ENCODE measurements at places on chromosomes 6 and 20. TPM values are rescaled to one million over a fixed set of nuclear protein-coding genes. Genes with fewer than 3 reads are reported as not detected.

- DNase-seq, result no peak
- H3K27ac ChIP-seq, result no peak overlapping the region
- peaks cover 27% of the 10 kb centered on the region for H3K4me1 ChIP-seq
- no peaks in the 10 kb centered on the region for H3K27me3 ChIP-seq
- no peak overlapping the region for H3K4me3 ChIP-seq
Measured at GRCh38 chr20:58910473-58910872, 58.0 kb downstream of the GNAS start.

- no peaks in the 10 kb centered on the region for H3K4me1 ChIP-seq
- DNase-seq, result no peak
- H3K36me3 ChIP-seq, result peaks cover 22% of the 10 kb centered on the region
- H3K4me3 ChIP-seq, result no peak overlapping the region
- H3K27me3 ChIP-seq, result no peaks in the 10 kb centered on the region
- H3K27ac ChIP-seq, result no peak overlapping the region
Measured at GRCh38 chr6:1729750-1730140, 120.0 kb downstream of the FOXC1 start.

GRCh38 chr6:37693079-37693478 lies 4.6 kb downstream of the MDGA1 start:
- H3K27me3 ChIP-seq, result peaks cover 40% of the 10 kb centered on the region
- no peak overlapping the region for H3K4me3 ChIP-seq
- H3K36me3 ChIP-seq, result no peaks in the 10 kb centered on the region
- no peak overlapping the region for H3K27ac ChIP-seq

- peak; percentile 27 for DNase-seq
- no peaks in the 10 kb centered on the region for H3K36me3 ChIP-seq
- peaks cover 11% of the 10 kb centered on the region for H3K4me1 ChIP-seq
- peaks cover 35% of the 10 kb centered on the region for H3K27me3 ChIP-seq
Measured at GRCh38 chr6:110357664-110358552, at the start of gene METTL24. Gene METTL24 (minus strand): TSS chr6:110358349. CDS start chr6:110358272, 77 bp downstream.

DNA sequence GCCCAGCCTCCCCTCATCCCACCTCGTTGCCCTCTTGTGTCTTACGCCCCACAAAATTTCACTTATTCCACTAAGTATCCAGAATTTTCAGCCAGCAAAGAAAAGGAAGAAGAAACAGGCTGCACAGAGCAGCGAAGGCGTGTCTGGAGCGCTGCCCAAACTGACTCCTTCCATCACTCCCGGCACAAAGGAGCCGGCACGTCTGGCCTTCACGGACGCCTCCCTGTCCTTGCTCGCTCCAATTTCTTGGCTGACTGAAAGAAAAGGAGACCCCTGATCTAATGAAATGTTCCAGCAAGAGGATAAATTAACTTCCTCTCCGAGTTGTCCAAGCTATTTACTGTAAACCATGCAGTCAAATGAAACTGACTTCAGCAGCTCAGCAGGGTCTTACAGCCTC lies 152.3 kb upstream of the CDH4 start:
- no peak overlapping the region for H3K27ac ChIP-seq
- H3K4me3 ChIP-seq, result no peak overlapping the region
- DNase-seq, result no peak
- H3K27me3 ChIP-seq, result peaks cover 2% of the 10 kb centered on the region
- no peaks in the 10 kb centered on the region for H3K4me1 ChIP-seq

- H3K27ac ChIP-seq, result no peak overlapping the region
- no peaks in the 10 kb centered on the region for H3K4me1 ChIP-seq
- no peak overlapping the region for H3K4me3 ChIP-seq
- no peaks in the 10 kb centered on the region for H3K36me3 ChIP-seq
- no peak for DNase-seq
Measured at GRCh38 chr6:91437315-91437729, 850.5 kb upstream of the MAP3K7 start.

DNA sequence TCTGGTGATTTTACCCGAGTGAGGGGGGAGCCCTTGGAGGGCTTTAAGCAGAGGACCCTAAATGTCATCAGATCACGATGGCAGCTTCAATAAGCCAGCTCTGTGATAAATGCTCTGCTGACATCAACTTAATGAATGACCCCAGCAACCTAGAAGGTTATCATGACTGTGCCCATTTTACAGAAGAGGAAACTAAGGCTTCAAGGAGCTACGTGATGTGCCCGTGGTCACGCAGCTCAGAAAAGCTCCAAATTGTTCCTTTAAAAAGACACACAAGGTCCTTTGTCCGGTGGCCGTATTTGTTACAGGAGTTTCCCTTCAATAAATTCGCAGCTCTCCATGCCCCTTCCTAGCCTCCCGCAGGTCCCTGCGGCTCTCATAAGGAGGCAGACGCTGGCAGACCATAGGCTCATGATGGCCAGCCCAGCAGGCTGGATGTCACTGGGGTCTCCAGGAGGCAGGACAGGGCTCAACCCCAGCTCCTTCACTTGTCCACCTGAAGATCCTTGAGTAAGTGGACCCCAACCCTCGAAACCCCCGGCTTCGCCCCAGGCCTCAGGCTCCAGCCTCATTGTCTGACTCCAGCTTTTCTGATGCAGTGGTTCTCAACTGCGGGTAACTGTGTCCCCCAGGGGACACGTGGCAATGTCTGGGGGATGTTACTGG lies 106.4 kb downstream of the BMP7 start:
- H3K4me3 ChIP-seq, result no peak overlapping the region
- peaks cover 7% of the 10 kb centered on the region for H3K27me3 ChIP-seq
- H3K36me3 ChIP-seq, result no peaks in the 10 kb centered on the region
- H3K27ac ChIP-seq, result no peak overlapping the region
- no peak for DNase-seq

- peaks cover 28% of the 10 kb centered on the region for H3K4me1 ChIP-seq
- DNase-seq, result peak; percentile 64
- no peaks in the 10 kb centered on the region for H3K36me3 ChIP-seq
- H3K27ac ChIP-seq, result no peak within 1 kb of the TSS
- H3K4me3 ChIP-seq, result peak within 1 kb of the TSS; percentile 68
Measured at GRCh38 chr6:24357336-24358218, at the start of gene DCDC2. Gene DCDC2 (minus strand): TSS chr6:24358059. CDS start chr6:24357750, 309 bp downstream.

- DNase-seq, result no peak
- H3K4me3 ChIP-seq, result no peak overlapping the region
- H3K27me3 ChIP-seq, result peaks cover 2% of the 10 kb centered on the region
- H3K36me3 ChIP-seq, result no peaks in the 10 kb centered on the region
- H3K27ac ChIP-seq, result no peak overlapping the region
- H3K4me1 ChIP-seq, result no peaks in the 10 kb centered on the region
Measured at GRCh38 chr20:63163596-63164483, 52.1 kb downstream of the YTHDF1 start.

- no peaks in the 10 kb centered on the region for H3K27me3 ChIP-seq
- no peak overlapping the region for H3K27ac ChIP-seq
- H3K36me3 ChIP-seq, result no peaks in the 10 kb centered on the region
Measured at GRCh38 chr6:38512211-38512610, 127.5 kb downstream of the BTBD9 start.

GRCh38 chr6:21504790-21505189 lies 88.8 kb upstream of the SOX4 start:
- no peak overlapping the region for H3K27ac ChIP-seq
- no peak for DNase-seq
- no peaks in the 10 kb centered on the region for H3K36me3 ChIP-seq
- H3K4me3 ChIP-seq, result no peak overlapping the region

- no peaks in the 10 kb centered on the region for H3K36me3 ChIP-seq
- H3K4me3 ChIP-seq, result no peak overlapping the region
- no peaks in the 10 kb centered on the region for H3K4me1 ChIP-seq
- no peak overlapping the region for H3K27ac ChIP-seq
- H3K27me3 ChIP-seq, result peaks cover 2% of the 10 kb centered on the region
Measured at GRCh38 chr6:163579111-163579879, 164.8 kb downstream of the QKI start.

- H3K27ac ChIP-seq, result no peak overlapping the region
- no peaks in the 10 kb centered on the region for H3K36me3 ChIP-seq
- H3K4me3 ChIP-seq, result no peak overlapping the region
- peaks cover 2% of the 10 kb centered on the region for H3K27me3 ChIP-seq
- peaks cover 10% of the 10 kb centered on the region for H3K4me1 ChIP-seq
Measured at GRCh38 chr6:129889580-129889979, 28.5 kb upstream of the TMEM244 start.

- H3K36me3 ChIP-seq, result no peaks in the 10 kb centered on the region
- H3K4me3 ChIP-seq, result no peak overlapping the region
- no peaks in the 10 kb centered on the region for H3K4me1 ChIP-seq
- no peak for DNase-seq
Measured at GRCh38 chr6:54515013-54515412, 206.8 kb downstream of the TINAG start.

DNA sequence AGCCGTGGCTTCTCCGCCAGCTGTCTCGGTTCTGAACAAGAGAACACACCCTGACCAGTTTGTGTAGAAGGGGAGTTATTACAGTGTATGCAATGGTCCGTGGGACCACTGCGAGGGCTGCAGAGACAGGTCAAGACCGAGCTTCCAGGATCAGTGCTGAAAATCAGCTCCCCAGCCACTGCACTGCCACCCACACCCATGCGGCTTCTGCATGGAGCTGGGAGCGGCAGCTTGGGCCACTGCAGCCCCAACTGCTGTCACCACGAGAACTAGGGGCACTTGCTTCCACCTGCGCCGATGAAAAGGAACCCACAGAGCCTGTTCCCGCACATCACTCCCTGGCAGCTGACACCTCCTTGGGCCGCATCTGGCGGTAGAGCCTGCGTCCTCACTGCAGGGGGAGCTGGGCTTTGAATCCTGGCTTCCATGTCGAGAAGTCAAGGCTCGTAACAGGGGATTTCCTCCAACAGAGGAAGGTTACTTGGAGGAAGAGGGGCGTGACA lies 56.2 kb downstream of the TMEM242 start:
- DNase-seq, result no peak
- no peaks in the 10 kb centered on the region for H3K27me3 ChIP-seq
- no peaks in the 10 kb centered on the region for H3K36me3 ChIP-seq
- no peak overlapping the region for H3K27ac ChIP-seq
- H3K4me1 ChIP-seq, result no peaks in the 10 kb centered on the region
- no peak overlapping the region for H3K4me3 ChIP-seq

DNA sequence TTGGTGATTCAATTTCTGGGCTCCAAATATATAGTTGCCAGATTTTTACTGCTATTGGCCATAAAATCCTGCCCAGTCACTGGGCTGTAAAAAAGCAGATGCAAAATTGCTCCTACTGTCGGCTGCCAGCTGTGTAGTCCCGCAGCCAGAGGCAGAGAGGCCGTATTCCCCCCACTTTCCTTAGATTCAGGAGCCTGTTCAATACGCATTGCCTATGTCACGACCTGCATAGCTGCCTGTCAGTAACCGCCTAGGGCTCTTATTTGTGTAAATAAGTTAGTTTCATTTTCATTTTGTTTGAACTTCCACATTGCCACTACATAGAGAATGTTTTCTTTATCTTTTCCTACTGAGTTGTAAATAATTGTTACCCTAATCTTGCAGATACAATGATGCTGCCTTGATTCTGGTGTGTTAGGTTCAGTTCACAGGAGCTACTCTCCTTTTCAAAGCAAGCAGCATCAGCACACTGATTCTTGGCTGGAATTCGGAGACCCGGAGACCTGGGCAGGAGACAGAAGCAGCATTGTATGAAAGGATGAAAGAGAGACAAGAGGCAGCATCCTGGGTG lies 46.0 kb upstream of the UST start:
- peak overlapping the region; percentile 54 for H3K4me3 ChIP-seq
- no peaks in the 10 kb centered on the region for H3K27me3 ChIP-seq
- peak; percentile 24 for DNase-seq
- peaks cover 9% of the 10 kb centered on the region for H3K4me1 ChIP-seq
- H3K36me3 ChIP-seq, result no peaks in the 10 kb centered on the region

DNA sequence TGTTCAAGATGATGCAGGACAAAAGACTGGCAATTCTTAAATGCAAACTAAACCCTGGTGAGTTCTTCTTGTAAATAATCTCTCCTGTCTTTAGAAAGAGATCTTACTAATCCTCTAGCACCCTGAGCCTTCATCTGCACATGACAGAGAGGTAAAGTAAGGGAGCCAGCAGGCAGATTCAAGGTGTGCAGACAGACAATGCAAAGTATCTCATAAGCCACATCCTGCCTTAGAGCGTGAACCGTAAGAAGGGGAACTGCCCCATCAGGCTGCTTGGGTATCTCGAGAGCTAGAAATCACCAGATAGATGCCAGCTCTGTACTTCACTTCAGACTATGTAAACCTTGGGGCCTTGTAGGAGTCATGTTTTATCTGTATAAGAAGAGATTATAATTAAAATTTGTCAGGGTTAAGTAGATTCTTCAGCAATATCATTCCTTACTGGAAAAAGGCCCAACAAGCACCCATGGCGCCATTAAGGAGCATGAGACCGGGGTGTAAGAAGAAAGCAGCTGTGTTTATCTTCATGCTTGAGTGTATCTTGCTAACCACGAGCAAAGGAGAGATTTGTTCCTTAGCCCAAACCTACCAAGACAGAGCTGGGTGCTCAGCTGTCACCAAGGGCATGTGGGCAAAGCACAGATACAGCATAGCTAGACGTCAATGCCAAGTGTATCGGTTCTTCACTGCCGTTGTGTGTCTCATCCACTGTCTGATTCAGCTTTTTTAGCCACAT lies 24.4 kb downstream of the CNR1 start:
- DNase-seq, result no peak
- no peaks in the 10 kb centered on the region for H3K27me3 ChIP-seq
- H3K4me3 ChIP-seq, result no peak overlapping the region
- no peaks in the 10 kb centered on the region for H3K36me3 ChIP-seq
- H3K27ac ChIP-seq, result no peak overlapping the region
- no peaks in the 10 kb centered on the region for H3K4me1 ChIP-seq

GRCh38 chr20:4490606-4491280 lies 231.0 kb upstream of the PRND start:
- H3K4me1 ChIP-seq, result no peaks in the 10 kb centered on the region
- no peaks in the 10 kb centered on the region for H3K36me3 ChIP-seq
- no peak overlapping the region for H3K4me3 ChIP-seq
- H3K27me3 ChIP-seq, result peaks cover 6% of the 10 kb centered on the region

DNA sequence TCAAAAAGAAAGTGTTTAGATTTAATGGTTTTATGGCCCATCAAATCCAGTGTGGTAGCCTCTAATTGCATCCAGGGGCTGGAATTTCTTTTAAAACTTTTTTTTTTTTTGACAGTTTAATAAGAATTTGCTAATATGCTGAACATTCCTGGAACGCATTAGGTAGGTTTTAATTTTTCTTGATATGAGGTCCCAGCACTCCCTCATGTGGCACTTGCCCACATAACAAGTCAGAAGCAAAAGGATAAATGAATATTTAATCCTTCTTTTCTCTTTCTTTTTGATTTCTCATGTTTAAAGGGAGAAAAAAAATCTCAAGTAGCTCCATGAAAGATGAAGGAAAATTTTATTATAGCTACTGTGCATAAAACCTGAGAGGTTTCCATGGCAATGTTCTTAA lies 13.5 kb downstream of the HAO1 start:
- no peak overlapping the region for H3K27ac ChIP-seq
- H3K27me3 ChIP-seq, result peaks cover 4% of the 10 kb centered on the region
- DNase-seq, result no peak
- H3K4me3 ChIP-seq, result no peak overlapping the region

- peaks cover 3% of the 10 kb centered on the region for H3K36me3 ChIP-seq
- no peaks in the 10 kb centered on the region for H3K4me1 ChIP-seq
- no peaks in the 10 kb centered on the region for H3K27me3 ChIP-seq
- DNase-seq, result no peak
- no peak overlapping the region for H3K27ac ChIP-seq
Measured at GRCh38 chr20:25301357-25301920, 53.6 kb downstream of the PYGB start.

- peaks cover 11% of the 10 kb centered on the region for H3K36me3 ChIP-seq
- H3K27ac ChIP-seq, result peak overlapping the region; percentile 21
- no peak overlapping the region for H3K4me3 ChIP-seq
- H3K4me1 ChIP-seq, result peaks cover 20% of the 10 kb centered on the region
- H3K27me3 ChIP-seq, result no peaks in the 10 kb centered on the region
Measured at GRCh38 chr6:157443066-157443800, 62.2 kb downstream of the ZDHHC14 start.

The KIF13A gene
- 0.07 TPM for total RNA-seq

The OR2H2 gene
- total RNA-seq, result not detected

The LPA gene
- total RNA-seq, result not detected

The RCAN2 gene
- 0.57 TPM for total RNA-seq

The RHAG gene
- not detected for total RNA-seq

The POU5F1 gene
- not detected for total RNA-seq

The LHFPL5 gene
- not detected for total RNA-seq

The CDK5RAP1 gene
- 31.3 TPM for total RNA-seq
